ENCODE measurements at places on chromosomes 2 and 18. TPM values are rescaled to one million over a fixed set of nuclear protein-coding genes. Genes with fewer than 3 reads are reported as not detected.
A peak's percentile ranks its signal among the peaks of the same experiment; 100 is the strongest.

GRCh38 chr18:35517715-35518114 is 20.0 kb upstream of the INO80C start:
- DNase-seq = no peak
- no peaks in the 10 kb centered on the region for H3K27me3 ChIP-seq
- H3K27ac ChIP-seq = no peak overlapping the region
- no peaks in the 10 kb centered on the region for H3K4me1 ChIP-seq

- no peak overlapping the region for H3K27ac ChIP-seq
- H3K36me3 ChIP-seq = no peaks in the 10 kb centered on the region
- no peak overlapping the region for H3K4me3 ChIP-seq
- no peaks in the 10 kb centered on the region for H3K27me3 ChIP-seq
These were observed 61.3 kb upstream of the ITSN2 start for GRCh38 chr2:24421668-24422067.

DNA sequence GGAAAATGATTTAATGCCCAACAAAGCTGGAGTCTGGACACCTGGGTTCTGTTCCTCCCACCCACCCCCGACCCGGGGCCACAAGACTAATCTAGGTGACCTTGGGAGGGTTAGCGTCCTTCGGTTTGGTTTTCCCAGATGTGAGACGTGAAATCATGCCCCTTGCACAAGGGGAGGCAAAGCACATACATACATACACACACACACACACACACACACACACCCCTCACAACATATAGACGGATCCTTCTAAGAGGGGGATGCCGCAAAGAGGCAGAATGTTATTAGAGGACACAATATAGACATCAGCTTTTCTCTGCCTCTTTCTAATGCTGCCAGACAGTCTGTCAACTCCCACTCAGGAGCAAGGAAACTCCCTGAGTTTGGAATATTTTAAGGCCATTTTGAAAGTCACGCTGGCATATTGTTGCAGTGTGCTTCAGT is 616 bp upstream of the RBMS1 start:
- H3K27ac ChIP-seq = no peak overlapping the region
- H3K27me3 ChIP-seq = peaks cover 7% of the 10 kb centered on the region
- peak overlapping the region; percentile 65 for H3K4me3 ChIP-seq
- no peak for DNase-seq

NLRC4 gene
- total RNA-seq = 0.22 TPM

DTNB gene
- total RNA-seq = 5.2 TPM

- H3K27ac ChIP-seq = no peak overlapping the region
- H3K27me3 ChIP-seq = no peaks in the 10 kb centered on the region
- no peaks in the 10 kb centered on the region for H3K4me1 ChIP-seq
These were observed 3.9 kb downstream of the CTLA4 start for GRCh38 chr2:203871371-203871983.

LTBP1 gene
- total RNA-seq = 19.4 TPM

MEP1B gene
- 1.8 TPM for total RNA-seq
